ENCODE measurements at places on chromosomes 12 and 14.

DNA sequence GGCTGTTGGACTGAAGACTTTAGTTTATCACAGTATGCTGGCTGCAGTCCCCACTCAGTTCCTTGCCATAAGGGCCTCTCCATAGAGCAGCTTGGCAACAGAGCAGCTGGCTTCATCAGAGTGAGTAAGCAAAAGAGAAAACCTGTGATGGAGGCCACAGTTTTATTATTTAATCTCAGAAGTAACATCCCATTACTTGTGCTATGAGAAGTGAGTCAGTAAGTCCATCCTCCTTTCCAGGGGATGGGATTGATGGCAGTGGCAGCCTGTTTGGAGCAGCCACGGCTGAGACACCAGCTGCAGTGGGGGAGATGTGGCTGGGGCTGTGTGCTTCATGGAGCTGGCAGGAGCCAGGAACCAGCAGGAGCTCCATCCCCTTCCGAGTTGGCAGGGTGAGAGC, 138.5 kb upstream of the SRRM4 start:
- DNase-seq: no peak

DNA sequence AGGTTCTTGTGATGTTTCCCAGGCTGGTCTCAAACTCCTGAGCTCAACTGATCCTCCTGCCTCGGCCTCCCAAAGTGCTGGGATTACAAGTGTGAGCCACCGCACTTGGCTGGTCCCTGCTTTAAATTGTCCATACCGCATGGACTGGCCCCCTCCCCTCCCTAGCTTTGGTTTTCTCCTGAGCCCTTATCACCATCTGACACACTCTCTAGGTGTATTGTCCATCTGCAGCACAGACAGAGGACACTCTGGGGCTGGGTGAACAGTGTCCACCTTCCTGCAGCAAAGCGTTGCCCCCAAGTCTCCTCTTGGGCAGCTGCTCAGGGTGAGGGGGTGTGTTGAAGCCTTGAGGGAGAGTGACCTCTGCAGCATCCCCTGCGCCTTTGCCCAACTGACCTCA, 36.0 kb upstream of the DLK1 start:
- DNase-seq: no peak

DNA sequence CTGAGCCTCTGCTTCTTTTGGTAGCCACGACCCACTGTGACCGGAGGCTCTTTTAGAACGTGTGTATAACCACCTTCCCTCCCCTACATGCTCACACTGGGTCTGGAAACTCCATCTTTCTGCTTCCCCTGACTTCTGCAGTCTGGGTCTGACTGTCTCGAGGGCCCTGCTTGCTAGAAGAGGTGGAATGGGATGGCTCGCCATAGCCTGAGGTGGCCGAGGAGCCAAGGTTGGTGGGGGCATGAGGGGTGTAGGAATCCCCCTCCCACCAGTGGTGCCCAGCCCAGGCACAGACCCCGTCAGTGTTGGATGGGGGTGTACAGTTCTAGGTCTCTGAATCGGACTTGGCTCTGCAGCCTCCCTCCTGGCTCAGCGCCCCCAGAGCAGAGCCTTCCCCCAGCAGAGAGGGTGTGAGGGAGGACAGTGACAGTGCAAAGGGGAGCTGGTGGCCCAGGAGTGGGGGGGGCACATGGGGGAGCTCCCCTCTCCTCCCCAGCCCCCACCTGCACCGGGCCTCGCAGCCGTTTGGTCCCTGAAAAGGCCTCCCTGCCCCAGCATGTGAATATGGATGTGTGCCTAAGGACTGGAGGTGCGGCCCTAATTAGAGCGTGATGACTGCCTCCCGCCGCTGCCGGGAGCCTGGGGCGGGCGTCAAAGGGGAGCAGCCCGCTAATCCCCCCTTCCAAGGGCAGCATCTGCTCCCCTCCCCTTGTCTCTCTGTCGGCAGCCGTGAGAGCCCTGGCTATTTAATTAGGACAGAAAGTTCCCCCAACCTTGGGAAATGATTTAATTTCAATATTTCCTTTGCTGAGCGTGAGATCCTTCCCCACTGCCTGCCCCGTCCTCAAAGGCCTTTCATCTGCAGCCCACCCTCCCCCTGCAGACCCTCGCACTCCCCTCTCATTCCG, 196.2 kb upstream of the C14orf180 start:
- no peak for DNase-seq

DNA sequence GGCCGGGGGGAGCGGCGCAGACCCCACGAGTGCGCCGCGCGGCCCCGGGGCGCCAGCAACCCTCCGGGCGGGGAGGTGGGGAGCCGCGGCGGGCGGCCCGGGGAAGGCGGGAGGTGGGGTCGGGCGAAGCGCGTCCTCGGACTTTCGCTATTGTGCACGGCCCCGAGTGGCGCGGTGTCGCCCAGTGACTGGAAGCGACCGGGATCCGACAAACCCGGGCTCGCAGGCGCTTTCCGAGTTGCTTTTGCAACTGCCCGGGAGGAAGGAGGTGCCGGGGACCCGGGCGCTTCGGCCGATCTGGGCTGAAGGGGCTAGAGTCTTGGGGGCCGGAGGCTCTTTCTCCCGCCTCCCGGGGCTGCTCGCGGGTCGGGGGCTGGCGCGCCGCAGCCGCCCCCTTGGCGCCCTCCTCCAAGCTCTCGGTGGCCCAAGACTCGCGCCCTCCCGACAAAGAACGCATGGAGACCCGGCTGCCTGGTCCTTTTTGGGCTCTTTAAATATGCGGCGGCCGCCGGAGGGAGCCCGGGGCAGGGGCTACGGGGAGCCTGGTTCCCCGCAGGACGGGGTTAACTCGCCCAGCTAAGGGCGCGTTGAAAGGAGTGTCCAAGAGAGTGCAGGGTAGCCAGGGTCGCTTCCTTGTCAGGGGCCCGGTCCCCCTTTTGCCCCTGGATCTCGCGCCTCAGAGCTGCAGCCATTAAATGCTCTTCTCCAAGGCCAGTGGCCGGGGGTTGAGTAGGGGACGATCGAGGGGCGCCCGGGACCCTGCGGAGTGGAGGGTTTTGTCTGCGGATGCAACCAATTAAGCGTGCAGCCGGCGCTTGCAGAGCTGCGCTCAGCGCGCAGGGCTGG, 1.4 kb downstream of the HMGA2 start:
- DNase-seq: peak; percentile 51

DNA sequence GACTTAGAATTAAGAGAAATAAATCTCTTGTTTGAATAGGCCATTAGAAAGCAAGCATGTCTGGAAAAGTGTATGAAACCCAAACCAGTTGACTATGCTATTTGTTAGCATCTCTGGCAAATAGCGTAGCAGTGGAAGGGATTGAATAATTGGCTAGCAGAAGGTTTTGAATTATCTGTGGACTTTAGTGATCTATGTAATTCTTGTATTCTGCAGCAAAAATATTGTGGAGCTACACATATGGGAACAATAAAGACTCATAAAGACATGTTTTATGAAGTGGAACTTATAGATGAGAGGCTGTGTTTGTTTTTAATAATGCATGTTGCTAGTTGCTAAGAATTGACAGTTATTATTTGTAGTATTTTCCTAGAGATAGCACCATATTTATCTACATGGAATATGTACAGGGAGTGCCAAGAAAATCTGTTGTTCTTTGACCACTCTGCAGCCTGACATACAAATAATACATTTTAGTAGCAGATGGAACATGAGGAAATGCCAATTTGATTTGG, 4.7 kb downstream of the SRGAP1 start:
- no peak for DNase-seq

GRCh38 chr14:96192975-96193805, 11.4 kb upstream of the BDKRB2 start:
- DNase-seq: no peak

DNA sequence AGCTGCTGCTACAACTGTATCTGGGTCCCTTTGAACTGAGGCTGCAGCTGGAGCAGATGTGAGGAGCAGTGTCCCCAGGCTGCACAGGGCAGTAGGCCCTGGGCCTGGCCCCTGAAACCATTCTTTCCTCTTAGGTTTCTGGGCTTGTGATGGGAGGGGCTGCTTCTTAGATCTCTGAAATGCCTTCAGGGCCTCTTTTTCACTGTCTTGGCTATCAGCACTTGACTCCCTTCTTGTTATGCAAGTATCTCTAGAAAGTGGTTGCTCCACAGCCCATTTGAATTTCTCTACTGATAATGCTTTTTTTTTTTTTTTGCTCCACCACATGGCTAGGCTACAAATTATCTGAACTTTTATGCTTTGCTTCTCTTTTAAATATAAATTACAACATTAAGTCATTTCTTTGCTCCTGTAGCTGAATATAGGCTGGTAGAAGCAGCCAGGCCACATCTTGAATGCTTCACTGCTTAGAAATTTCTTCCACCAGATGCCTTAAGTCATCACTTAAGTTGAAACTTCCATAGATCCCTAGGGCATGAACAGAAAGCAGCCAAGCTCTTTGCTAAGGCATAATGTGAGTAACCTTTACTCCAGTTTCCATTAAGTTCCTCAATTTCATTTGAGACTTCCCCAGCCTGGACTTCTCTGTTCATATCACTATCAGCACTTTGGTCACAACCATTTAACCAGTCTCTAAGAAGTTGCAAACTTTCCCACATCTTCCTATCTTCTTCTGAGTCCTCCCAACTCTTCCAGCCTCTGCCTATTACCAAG, 41.1 kb downstream of the ACSM4 start:
- DNase-seq: no peak

DNA sequence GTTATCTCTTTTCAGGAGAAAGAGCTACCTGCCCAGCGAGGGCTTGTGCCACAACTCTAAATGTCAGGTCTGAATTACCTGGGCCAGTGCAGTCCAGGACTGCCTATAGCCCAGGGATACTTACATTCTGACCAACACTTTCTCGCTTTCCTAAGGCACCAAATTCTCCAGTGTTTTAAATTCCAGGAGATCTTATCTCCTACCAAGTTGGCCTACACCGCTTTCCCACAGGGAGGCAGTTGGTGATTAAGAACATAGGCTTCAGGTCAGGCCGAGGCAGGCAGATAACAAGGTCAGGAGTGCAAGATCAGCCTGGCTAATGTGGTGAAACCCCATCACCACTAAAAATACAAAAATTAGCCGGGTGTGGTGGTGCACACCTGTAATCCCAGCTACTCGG, 41.1 kb downstream of the RPS29 start:
- no peak for DNase-seq

- DNase-seq: no peak
These were observed 117.7 kb downstream of the GPR135 start for GRCh38 chr14:59347511-59347900.

DNA sequence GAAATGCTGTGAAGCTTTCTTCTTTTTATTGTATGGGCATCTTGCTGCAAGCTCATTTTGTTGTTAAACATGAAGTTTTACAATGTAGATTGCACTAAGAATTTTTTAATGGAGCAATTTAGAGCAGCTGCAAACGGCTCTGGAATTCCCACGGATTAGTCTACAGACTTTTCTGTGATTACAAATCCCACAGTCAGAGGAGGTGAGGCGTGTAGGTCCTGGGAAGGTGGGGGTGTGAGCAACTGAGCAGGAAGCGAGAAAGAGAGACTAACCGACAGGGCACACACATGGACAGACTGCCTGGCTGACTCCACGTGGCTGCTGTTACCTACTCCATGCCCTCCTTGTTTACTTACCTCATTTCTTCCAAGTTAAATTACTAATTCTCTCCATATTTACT, 348.5 kb downstream of the NPAS3 start:
- no peak for DNase-seq

DNA sequence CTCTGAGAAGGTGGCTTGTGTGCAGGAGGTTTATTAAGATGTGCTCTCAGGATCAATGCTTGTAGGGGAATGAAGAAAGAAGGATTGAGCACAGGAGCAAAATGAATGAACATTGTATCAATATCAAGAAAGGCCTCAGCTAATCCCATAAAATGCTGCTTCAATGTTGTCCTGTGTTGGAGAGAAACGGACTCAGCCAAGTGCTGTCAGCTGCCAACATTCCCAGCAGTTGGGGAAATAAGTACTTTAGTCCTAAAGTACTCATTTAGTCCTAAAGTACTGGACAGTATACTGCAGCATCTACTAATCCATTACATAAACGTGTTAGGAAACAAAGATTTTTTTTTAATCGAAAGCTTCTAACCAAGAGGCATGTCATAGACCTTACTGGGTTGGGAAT, 255.9 kb downstream of the SEC23A start:
- DNase-seq: no peak

GRCh38 chr12:53221203-53222080, 10.6 kb downstream of the RARG start:
- peak; percentile 84 for DNase-seq

GRCh38 chr12:63066782-63067181, 84.2 kb downstream of the AVPR1A start:
- no peak for DNase-seq

DNA sequence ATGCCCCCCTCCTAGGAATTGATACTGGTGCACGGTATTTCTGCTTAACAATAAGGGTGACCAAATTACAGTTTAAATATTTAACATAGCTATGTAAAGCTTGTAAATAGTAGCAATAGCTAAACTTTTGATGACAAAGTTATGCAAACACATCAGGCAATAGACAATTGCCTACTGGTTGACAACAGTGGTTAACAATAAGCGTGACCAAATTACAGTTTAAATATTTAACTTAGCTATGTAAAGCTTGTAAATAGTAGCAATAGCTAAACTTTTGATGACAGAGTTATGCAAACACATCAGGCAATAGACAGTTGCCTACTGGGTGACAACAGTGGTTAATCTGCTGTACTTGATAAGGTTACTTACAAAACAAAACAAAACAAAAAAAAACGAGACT, 886.5 kb upstream of the FLRT2 start:
- DNase-seq: no peak

DNA sequence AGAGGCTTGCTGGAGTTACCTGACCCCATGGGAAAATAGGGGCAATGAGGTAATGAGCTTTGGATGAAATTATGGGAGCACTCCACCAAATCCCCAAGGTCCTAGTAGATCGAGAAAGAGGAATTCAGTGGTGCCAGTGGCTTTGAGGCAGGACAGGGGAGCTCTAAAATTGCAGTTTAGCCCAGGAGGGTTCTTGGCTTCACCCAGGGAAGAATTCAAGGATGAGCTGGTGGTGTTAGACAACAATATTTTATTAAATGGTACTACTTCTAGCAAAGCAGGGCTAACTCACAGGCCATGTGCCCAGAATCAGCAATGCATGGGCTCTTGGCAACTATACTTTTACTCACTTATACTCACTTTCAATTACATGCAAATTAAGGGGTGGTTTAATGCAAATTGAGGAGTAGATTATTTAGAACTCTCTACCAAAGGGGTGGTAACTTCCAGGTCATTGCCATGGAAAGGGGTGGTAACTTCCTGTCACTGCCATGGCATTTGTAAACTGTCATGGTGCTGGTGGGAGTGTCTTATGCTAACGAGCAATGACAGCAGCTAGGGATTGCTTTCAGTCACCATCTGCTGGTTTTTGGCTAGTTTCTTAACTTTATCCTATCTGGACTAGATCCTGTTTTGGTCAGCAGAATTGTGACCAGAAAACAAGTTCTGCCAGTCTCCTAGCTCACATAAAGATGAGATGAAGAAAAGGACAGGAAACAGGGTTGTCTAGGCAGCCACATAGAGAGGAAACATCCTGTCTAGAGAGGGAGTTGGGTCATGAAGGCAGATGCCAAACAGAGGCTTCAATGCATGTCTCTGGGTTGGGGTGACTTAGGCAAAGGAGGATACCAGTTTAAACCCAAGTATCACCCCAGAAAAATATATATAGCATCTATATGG, 64.7 kb downstream of the ZNF641 start:
- no peak for DNase-seq

GRCh38 chr14:22159099-22159498, 429.9 kb downstream of the DAD1 start:
- no peak for DNase-seq
